ENCODE measurements at places on chromosomes 2 and 18.

DNA sequence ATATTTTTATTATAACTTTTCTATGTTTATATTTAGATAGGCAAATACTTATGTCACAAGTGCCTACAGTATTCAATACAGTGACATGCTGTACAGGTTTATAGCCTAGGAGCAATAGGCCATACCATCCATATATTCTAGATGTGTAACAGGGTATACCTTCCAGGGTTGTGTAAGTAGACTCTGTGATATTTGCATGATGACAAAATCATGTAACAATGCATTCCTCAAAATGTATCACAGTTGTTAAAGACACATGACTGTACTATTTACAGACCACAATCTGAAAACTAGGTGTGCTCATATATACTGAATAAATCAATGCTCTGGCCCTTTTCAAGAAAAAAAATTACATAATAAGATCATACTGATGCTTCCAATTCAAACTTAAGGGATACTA, 433.2 kb upstream of the RGPD4 start:
- no peak for DNase-seq

- DNase-seq = no peak
These were observed 1.3 kb downstream of the NT5C1B start for GRCh38 chr2:18588049-18588448.

DNA sequence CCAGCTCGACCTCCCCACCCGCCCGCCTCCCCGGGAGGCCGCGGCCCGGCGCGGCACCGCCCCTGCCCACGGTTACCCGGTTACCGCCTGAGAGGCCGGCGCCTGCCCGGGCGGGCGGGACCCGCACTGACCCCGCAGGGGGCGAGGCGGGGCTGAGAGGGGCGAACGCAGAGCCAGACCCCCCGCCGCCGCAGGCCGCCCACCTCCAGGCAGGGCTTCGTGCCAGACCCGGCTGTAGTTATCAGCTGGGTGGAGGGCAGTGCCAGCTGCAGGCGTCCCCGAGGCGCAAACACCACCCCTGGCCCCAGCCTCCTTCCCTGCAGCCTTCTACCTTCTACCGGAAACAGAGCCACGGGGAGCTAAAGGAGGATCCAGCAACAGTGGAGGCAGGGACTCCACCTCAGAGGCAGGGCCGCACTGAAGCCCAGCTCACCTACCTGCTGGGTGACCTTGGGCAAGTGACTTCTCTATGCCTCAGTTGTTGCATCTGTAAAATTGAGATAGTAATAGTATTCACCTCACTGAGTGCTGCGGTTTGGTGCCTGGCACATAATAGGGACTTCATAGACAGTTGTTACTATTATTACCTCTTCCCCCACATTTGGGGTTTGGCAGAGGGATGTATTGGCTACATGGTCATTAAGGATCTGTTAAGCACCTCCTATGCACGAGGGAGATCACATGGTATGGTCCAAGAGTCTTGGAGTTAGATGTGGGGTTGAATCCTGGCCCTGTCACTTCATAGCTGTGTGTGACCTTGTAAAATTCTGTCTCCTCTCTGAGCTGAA, 231.6 kb upstream of the SMAD2 start:
- no peak for DNase-seq

DNA sequence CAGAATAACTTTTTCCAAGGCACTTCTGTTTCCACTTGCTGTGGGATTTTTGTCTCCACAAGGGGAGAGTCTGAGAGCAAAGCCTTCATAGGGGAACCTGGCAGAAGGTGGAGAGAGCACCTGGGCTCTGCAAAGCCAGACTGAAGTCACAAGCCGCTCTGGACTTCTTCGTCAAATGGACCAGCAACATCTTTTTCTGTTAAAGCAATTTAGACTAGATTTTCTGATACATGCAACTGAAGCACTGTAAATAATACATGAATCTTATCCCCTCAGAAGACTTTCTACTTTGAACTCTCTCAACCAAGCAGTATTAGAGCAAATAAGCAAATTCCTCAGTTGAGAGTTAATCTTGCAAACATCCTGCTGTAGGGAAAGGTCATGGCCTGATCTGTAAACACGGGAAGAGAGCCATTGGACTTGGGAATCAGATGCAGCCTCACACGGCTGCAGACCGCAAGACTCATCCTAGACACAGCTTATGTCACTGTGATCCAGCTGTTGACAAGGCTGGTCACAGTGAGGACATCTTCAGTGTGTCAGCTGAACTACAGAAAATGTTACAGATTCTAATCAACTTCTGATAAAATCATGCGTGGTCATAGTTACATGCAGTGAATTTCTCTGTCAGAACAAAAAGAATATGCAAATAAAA, 3.2 kb downstream of the SH3YL1 start:
- DNase-seq = no peak

GRCh38 chr2:106161938-106162820, 31.9 kb downstream of the UXS1 start:
- DNase-seq = no peak

DNA sequence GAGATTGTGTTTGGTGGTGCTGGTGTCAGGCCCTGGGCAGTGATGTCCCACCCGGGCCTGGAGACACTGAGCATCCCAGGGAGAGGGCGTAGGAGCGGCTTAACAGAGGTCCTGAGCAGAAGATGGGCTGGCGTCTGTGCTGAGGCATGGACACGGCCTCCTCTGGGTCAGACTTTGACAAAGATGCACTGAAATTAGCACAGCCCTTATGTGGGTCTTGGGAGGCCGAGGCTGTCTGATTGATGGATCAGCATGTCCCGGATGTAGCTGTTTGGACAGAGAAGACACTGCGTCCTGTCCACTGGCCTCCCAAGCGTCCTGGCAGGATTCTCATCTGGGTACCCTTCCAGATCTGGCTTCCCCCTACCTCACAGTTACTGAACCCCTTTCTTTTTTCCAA, 159.4 kb downstream of the ANKRD30B start:
- no peak for DNase-seq

DNA sequence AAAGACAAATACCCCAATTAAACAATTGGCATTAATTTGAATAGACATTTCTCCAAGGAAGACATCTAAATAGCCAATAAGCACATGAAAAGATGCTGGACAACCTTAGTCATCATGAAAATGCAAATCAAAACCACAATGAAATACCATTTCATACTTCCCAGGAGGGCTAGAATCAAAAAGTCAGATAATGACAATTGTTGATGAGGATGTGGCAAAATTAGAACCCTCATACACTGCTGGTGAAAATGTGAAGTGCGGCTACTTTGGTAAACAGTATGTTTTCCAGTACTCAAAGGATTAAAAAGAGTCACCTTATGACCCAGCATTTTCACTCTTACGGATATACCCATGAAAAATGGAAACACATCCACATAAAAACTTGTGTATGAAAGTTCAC, 91.6 kb downstream of the FIGN start:
- no peak for DNase-seq

DNA sequence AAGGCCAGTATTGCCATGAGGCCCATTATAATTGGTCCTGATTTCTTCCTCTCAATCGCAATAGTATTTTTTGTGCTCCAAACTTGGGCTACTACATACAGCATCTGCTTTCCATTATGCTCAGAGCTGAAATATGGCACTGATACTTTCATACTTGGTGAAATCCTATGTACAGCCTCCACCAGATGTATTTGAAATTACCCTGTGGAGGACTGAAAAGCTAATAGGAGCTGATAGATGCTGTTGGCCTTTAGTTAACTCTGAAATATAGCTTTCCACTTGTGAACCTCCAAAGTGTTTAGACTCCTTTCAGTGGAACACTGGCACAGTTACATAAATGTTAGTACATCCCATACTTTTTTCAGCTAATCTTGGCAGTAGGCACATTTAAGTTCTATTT, 205.7 kb downstream of the NEDD4L start:
- no peak for DNase-seq

- DNase-seq = peak; percentile 54
These were observed 22.8 kb downstream of the CRACDL start for GRCh38 chr2:98912957-98913915.

GRCh38 chr18:57585421-57585820, 1.1 kb downstream of the FECH start:
- no peak for DNase-seq

DNA sequence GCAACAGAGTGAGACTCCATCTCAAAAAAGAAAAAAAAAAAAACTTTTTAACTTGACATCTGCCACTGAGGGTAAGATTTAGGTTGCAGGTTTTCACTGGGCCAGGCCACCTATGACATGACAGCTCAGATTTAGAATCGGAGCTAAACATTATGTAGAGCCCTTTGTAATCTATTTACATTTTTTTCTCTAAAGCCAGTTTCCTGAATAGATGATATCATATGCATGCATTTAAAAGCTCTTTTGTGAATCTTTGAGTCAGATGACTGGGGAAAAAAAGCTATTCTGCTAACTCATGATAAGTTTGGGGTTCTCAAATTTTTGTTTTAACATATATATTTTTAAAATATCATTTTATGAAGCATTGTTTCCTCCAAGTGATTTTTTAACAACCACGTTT, 21.3 kb downstream of the PRKAG3 start:
- no peak for DNase-seq

DNA sequence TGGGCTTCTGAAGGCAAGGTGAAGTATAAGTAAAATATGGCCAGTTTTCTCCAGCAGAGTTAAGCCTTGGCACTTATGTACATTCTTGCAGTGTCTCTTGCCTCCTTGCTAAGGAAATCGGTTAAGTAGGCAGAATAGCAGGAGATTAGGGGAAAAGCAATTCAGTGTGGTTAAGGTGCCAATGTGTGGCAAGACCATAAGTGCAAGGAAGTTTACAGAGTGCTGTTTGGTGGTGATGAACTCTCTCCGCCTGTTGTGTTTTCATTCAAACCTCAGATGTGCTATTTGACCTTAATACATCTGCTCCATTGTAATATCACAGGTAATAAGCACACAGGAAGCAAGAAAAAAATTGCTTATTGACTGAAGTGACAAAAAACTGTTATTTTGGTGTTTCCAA, 156.1 kb downstream of the MGAT5 start:
- no peak for DNase-seq

GRCh38 chr18:53984021-53984420, 240.4 kb downstream of the MBD2 start:
- DNase-seq = no peak

- peak; percentile 71 for DNase-seq
These were observed 20.2 kb downstream of the IL18RAP start for GRCh38 chr2:102442967-102443828.

DNA sequence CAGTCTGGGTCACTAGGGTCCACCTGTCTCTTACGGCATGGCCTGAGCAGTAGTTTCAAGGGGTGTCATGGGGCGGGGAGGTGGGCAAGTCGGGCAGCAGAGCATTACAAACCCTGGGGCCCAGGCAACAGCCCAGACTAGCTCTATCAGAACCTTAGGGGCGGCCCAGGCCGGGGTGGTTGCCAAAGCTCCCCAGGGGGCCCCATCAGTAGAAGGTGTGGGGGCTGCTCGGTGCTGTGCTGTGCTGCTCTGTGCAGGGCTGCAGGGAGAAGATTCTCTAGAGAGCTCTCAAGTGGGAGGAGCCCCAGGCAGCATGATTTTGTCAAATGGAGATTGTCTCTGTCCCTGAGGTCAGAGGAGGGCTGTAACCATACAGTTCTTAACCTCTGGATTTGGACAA, 36.4 kb upstream of the SLC14A1 start:
- peak; percentile 67 for DNase-seq

DNA sequence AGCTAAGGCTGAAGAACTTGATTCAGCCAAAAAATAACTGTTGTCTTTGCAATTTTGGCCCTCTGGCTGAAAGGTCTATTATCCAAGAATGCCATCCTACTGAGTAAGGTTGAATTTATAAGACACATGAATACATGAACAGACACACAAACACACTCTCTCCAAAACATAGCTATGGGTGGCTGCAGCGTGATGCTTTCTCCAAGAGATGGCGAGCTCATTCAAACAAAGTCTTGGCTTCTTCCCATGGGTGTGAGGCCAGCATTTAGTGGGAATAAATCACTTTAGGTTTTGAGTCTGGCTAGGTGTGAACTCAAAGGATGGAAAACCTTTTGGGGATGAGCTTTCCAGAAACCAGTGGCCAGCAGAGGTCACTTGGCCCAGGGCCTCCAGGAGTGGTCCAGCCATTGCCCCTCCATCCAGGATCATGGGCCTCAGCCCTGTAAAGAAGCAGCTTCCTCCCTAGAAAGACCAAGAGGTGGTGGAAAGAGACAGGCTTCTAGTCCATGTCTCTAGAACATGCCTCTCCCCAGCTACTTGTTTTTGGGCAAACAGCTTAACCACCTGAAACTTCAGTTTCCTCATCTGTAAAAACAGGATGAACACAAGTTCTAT, 11.0 kb upstream of the OSR1 start:
- no peak for DNase-seq

GRCh38 chr18:10524507-10525370, 1.1 kb upstream of the NAPG start:
- DNase-seq = no peak

DNA sequence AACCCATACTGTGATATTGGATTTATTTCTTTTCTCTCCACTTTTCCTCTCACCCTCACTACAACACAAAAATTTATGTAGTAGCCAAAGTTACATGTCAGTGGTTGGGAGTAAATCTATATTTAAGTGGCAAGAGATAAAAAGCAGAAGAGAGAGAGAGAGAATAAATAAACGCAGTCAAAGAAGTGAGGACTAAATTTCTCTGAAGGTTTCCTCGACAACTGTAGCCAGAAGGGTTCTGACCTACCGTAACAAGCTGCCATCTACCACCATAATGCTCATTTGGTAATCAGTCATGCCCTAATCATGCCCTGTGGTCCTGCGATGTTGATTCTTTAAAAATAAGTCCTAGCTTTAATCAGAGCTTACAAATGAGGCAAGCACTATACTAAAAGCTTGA, 9.1 kb downstream of the ARHGAP28 start:
- DNase-seq = no peak

DNA sequence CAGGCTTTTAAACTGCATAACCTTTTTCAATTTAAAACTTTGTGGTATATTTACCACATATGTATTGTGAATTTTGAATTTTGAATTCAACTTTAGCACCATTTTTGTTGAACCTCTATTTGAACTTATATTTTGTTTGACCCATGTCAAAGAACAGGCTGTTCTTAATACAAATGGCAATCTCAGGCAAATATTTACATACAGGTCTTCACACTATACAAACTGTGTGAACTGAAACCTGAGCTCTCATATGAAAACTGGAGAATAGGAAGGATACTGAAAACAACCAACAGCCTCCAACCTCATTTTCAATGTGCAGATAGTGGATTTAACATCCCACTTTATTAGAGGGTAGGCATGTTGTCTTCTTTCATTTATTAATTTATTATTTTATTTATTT, 491.8 kb downstream of the KCNJ3 start:
- DNase-seq = no peak

GRCh38 chr2:146990311-146991054, 854.3 kb upstream of the ACVR2A start:
- no peak for DNase-seq

- no peak for DNase-seq
These were observed 864.4 kb upstream of the KLHL29 start for GRCh38 chr2:22520369-22521288.
